Activated CD8-positive, alpha-beta T cell treated with anti-CD3 and anti-CD28 coated beads for 36 hours (primary cell): ENCODE measurements at places on chromosomes 16 and 17. TPM values are rescaled to one million over a fixed set of nuclear protein-coding genes. Genes with fewer than 3 reads are reported as not detected.

PRDM7 gene
- not detected for total RNA-seq

STAC2 gene
- total RNA-seq: 0.47 TPM

ABCA6 gene
- not detected for total RNA-seq

PRR11 gene
- 67.5 TPM for total RNA-seq

GPR179 gene
- 0.07 TPM for total RNA-seq

ANKFY1 gene
- total RNA-seq: 46.8 TPM

ZNF747 gene
- total RNA-seq: 6.7 TPM

FBF1 gene
- total RNA-seq: 16.2 TPM

SOST gene
- total RNA-seq: not detected

ABCA8 gene
- not detected for total RNA-seq

- no peak overlapping the region for H3K4me3 ChIP-seq
- H3K27me3 ChIP-seq: no peaks in the 10 kb centered on the region
- H3K36me3 ChIP-seq: no peaks in the 10 kb centered on the region
Measured at GRCh38 chr17:6948562-6948961, 47.3 kb upstream of the ALOX12 start.

DNA sequence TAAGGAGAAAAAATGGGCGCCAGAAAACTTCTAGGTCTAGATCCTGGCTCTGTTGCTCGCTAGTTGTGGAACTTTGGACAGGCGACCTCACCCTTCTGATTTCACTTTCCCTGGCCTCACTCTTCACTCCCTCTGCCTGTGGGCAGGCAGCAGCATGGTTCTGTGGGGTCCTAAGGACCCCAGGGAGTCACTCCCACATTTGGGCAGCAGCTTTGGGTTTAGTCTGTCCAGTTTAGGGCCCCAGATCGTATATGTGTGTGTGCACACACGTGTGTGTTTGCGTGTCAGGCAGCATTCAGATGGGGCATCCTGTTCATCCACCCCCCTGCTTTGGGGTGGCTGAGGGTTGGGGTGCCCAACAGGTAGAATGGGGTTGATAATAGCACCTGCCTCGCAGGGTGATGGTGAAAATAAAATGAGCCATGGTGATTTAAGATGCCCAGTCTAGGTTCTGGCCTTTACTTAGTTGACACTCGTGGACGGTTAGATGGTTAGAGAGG lies 102.2 kb downstream of the RAB11FIP4 start:
- H3K27ac ChIP-seq: peak overlapping the region; percentile 97
- H3K36me3 ChIP-seq: peaks cover 6% of the 10 kb centered on the region
- H3K4me3 ChIP-seq: peak overlapping the region; percentile 69
- H3K4me1 ChIP-seq: peaks cover 93% of the 10 kb centered on the region

- peaks cover 54% of the 10 kb centered on the region for H3K4me1 ChIP-seq
- peak overlapping the region; percentile 82 for H3K27ac ChIP-seq
- H3K36me3 ChIP-seq: peaks cover 8% of the 10 kb centered on the region
- peak overlapping the region; percentile 20 for H3K4me3 ChIP-seq
- H3K27me3 ChIP-seq: peaks cover 4% of the 10 kb centered on the region
Measured at GRCh38 chr17:40515491-40516041, 14.1 kb upstream of the TNS4 start.

DNA sequence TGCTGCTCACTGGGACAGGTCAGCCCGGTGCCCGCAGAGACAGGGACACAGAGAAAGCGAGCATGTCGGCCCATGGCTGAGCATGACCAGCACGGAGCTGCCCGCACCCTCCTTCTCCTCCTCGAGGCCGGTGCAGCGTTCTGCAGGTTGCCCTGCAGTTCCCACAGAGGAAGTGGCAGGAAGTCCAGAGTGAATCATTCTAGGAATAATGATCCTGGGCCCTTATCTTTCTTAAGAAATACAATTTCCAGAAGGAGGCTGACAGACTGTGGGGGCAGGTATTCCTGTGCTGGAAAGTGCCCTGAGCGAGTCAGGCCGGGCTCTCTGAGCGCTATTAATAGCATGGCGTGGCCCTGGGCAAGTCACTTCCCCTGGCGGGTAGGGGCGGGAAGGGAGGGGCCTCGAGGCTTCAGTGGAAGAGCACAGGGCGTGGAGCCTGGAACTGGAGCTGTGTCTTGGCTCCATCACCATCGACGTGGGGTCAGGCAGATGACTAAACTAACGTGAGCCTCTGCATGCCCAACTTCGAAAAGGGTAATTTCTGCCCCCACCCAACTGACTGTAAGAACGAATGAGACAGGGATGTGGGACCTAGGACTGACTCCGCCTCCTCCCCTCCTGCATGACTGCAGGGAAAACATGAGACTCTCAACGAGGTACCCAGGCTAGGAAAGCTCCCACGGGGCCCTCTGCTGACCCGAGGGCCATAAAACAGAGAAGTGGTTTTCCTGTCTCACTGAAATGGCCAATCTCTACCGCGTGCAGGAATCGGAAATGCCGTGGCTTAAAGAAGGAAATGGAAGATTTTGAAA lies 9.8 kb downstream of the TMEM204 start:
- H3K27ac ChIP-seq: peak overlapping the region; percentile 92
- peaks cover 63% of the 10 kb centered on the region for H3K4me1 ChIP-seq
- H3K27me3 ChIP-seq: no peaks in the 10 kb centered on the region
- peaks cover 29% of the 10 kb centered on the region for H3K36me3 ChIP-seq
- peak overlapping the region; percentile 62 for H3K4me3 ChIP-seq

DNA sequence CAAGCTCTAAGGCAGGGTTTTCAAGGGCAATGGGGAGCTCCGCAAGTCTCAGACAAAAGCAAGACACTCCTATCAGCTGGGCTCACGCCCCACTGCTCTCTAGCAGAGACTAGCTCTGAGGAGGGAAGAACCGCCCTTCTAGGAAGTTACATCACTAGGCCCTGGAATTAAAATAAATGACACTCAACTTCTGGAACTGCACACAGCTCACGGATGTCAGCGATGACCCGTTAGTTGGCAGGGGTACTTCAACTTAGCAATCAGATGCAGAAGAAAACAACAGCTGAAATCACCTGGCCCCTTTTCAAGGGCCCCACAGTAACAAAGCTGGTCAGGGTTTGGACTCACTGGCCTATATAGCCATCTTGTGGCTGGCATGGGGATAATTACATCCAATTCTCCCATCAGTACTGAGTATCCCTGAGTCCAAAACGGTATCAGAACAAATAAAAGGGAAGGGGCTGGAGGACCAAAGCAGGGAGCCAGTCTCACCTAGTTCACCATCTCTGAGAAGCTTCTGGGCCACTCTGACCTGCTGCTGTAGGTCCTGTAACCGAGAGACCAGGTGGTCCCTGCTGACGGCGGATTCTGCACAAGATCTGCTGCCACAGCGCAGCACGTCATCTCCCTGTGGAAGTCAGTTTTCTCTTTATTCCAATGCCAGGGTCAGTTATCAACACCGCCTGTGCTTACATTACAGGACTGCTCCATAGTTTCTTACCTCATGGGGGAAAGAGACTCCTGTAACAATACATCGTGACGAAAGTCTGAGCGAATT lies 22.2 kb downstream of the SERPINF1 start:
- H3K4me3 ChIP-seq: no peak overlapping the region
- H3K4me1 ChIP-seq: no peaks in the 10 kb centered on the region
- H3K27ac ChIP-seq: no peak overlapping the region
- no peaks in the 10 kb centered on the region for H3K27me3 ChIP-seq

GRCh38 chr17:38601539-38602351 lies 4.0 kb downstream of the SRCIN1 start:
- H3K27me3 ChIP-seq: peaks cover 62% of the 10 kb centered on the region
- H3K27ac ChIP-seq: no peak overlapping the region
- DNase-seq: peak; percentile 21
- H3K4me1 ChIP-seq: peaks cover 19% of the 10 kb centered on the region
- no peak overlapping the region for H3K4me3 ChIP-seq
- no peaks in the 10 kb centered on the region for H3K36me3 ChIP-seq

- no peaks in the 10 kb centered on the region for H3K4me1 ChIP-seq
- no peak for DNase-seq
- H3K4me3 ChIP-seq: no peak overlapping the region
- no peaks in the 10 kb centered on the region for H3K27me3 ChIP-seq
- H3K36me3 ChIP-seq: no peaks in the 10 kb centered on the region
Measured at GRCh38 chr16:73192232-73192894, 144.4 kb upstream of the ZFHX3 start.

DNA sequence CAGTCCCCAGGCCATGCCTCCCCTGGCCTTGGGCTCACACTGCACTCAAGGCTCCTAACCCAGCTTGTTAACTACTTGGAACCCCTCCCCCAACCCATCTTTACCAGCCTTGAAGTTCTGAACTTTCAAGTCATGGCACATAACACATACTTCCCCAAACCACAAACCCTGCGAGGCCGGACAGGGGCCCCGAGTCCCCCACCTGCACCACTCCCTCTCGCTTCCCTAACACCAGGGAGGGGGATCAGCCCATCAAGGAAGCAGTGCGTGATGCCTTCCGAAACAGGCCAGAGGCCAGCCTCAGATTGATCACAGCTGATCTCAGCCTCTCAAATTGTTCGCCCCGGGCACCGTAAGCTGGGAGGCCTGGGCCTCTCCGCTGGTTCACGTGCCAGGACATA lies 3.0 kb upstream of the NLRC3 start:
- no peak for DNase-seq
- peaks cover 11% of the 10 kb centered on the region for H3K36me3 ChIP-seq
- H3K4me3 ChIP-seq: no peak overlapping the region
- no peaks in the 10 kb centered on the region for H3K27me3 ChIP-seq
- H3K27ac ChIP-seq: peak overlapping the region; percentile 74

GRCh38 chr17:1153795-1154546 lies 25.8 kb downstream of the ABR start:
- H3K27me3 ChIP-seq: no peaks in the 10 kb centered on the region
- no peak overlapping the region for H3K4me3 ChIP-seq
- no peak for DNase-seq

DNA sequence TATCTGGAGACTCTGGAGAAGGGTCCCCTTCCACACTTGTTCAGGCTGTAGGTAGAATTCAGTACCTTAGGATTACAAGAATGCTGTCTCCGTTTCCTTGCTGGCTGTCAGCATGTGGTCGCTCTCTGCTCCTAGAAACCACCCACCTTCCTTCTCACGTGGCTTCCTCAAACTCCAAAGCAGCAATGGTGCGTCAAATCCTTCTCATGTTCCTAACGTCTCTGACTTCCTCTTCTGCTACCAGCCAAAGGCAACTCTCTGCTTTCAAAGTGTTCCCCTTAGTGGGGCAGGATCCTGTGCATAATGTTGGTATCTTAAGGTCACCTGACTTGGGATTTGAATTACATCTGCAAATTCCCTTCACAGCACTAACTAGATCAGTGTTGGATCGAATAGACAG lies 30.9 kb upstream of the DYNLRB2 start:
- H3K4me3 ChIP-seq: no peak overlapping the region
- H3K36me3 ChIP-seq: no peaks in the 10 kb centered on the region
- H3K27me3 ChIP-seq: peaks cover 15% of the 10 kb centered on the region

DNA sequence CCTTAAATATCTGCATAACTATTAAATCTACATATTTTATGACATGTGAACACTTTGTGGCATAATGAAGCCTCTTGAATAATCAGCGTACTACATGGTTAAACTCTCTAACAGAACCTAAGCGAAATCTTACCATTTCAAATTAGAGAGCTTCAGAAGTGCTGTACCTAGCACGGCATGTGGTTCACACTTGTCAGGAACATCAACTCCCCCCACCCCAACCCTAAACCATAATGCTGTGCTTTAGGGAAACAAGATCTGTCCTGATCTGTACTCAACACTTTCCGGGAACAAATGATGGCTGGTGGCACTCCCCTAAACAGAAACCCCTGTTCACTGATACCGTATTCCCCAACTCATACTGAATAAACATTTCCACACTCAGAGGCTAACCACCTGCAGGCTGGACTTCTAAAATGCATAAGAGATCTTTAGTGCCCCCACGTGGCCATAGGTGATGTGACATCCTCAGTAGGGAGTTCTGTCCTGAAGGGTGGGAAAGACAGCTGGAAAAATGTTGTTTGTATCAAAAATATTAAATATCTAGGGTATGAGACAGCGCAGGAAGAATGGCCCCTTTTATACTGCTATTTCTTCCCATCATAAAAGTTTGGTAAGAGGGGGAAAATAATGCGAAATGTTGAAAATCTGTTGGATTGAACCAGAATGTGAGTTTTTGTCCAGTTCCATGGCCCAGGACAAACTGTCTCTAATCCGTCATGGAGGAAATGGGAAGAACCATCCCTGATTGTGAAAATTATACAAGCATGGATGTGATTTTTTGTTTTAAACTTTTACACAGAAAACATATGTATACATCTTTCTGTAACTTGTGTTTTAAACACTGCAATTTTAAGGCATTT lies 88.6 kb downstream of the USP31 start:
- H3K27me3 ChIP-seq: peaks cover 15% of the 10 kb centered on the region
- H3K27ac ChIP-seq: no peak overlapping the region
- DNase-seq: peak; percentile 80
- H3K4me3 ChIP-seq: no peak overlapping the region

DNA sequence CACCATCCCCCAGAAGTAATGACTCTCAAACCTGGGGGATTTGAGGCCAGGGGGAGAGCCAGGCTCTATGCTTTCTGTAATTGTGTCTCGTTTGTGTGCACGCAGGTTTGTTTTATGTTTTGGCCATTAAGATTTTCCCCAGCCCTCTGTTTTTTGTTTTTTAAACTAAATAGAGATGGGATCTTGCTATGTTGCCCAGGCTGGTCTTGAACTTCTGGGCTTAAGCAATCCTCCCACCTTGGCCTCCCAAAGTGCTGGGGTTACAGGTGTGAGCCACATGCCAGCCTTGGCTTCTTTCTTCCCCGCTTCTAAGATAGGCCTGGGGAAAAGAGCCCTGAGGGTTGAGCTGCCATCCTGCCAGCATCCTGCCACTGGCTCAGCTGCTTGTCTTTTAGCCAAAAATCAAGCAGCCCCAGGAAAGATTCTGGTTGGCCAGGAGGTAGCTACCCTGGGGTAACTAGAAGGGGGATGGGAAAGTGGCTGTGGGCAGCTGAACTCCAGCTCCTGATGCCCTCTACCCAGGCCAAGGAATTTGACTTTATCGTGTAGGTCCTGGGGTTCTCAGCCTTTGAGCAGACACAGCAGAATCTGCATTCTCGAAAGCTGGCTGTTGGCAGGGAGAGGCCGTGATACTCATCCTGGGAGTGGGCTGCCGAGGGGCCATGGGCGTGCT lies 18.4 kb downstream of the KDM8 start:
- peaks cover 14% of the 10 kb centered on the region for H3K4me1 ChIP-seq
- no peak for DNase-seq
- no peak overlapping the region for H3K4me3 ChIP-seq

DNA sequence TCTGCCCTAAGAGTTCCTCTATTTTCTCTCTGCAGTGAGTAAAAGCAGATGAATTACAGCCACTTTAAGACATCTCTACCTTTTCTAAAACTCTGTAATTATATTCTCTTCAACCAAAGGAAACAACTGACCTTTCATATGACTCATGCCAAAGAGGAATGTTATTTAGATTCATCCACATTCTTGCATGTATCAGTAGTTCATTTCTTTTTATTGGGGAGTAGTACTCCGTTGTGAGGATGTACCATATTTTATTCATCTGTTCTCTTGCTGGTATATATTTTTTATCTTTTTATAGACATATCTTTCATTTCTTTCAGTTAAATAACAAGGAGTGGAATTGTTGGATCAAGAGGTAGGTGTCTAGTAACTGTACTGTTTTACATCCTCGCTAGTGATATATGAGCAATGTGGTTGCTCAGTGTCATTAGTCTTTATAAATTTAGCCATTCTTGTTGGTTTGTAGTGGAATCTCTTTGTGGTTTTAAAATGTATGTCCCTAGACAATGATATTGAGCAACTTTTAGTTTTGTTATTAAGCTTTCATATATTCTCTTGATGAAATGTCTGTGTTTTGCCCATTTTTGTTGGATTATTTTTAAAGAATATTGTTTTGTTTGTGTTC lies 7.8 kb upstream of the MYH8 start:
- no peak for DNase-seq
- no peaks in the 10 kb centered on the region for H3K36me3 ChIP-seq
- no peak overlapping the region for H3K27ac ChIP-seq

- H3K36me3 ChIP-seq: no peaks in the 10 kb centered on the region
- no peak overlapping the region for H3K27ac ChIP-seq
Measured at GRCh38 chr17:71632328-71632727, 488.5 kb upstream of the SOX9 start.
